ENCODE measurements at places on chromosomes 7 and 10. TPM values are rescaled to one million over a fixed set of nuclear protein-coding genes. Genes with fewer than 3 reads are reported as not detected.

DNA sequence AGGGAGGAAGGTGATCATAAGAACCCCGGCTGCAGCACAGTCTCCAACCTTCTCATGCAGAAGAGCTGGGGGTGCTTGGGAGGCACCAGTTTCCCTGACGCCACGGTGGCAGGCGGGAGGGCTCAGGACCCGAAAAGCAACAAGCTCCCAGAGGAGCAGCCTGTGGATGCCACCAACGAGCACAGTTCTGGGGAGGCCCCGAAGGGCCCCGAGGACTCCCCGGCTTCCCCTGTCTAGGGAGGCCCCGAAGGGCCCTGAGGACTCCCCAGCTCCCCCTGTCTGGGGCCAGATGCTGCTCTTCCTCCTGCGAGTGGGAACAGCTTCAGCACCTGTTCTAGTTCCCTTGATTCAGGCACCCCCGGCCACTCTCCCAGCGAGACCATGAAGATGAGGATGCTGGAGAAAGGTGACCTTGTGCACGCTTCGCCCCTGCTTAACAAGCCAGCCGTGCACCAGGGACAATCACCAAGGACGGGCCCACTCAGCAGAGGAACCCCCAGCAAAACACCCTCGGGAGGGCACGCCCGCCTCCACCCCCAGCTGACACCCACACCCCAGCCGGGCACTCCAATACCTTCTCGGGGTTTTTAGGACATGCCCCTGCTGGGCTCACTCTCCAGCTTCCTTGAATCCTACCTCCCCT is 112.5 kb downstream of the PTPRN2 start:
- no peak for DNase-seq
- peaks cover 4% of the 10 kb centered on the region for H3K27me3 ChIP-seq
- H3K4me1 ChIP-seq, result peaks cover 4% of the 10 kb centered on the region
- H3K36me3 ChIP-seq, result no peaks in the 10 kb centered on the region
- H3K4me3 ChIP-seq, result no peak overlapping the region
- no peak overlapping the region for H3K27ac ChIP-seq

GRCh38 chr7:107108793-107109371 is 59.9 kb upstream of the HBP1 start:
- no peak overlapping the region for H3K27ac ChIP-seq
- no peaks in the 10 kb centered on the region for H3K27me3 ChIP-seq
- H3K4me1 ChIP-seq, result no peaks in the 10 kb centered on the region
- no peak for DNase-seq
- no peak overlapping the region for H3K4me3 ChIP-seq

DNA sequence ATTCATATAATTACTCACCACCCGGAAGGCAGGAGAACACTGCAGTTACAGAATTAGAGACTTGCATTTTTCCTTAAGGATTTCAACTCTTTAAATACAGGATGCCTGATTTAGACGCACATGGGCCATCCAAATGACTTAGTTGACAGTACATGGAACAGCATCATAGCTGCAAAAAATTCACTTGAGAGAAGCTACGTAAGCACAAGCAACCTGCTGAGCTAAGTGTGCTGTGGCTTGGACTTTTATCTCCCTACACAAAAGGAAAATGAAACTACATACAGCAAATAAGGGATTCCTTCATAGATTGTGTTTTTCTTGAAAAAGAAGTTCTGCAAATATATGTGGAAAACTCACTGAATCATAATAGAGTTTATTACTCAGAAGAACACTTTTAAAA is 152.6 kb downstream of the POU6F2 start:
- H3K4me3 ChIP-seq, result no peak overlapping the region
- no peak for DNase-seq
- H3K4me1 ChIP-seq, result peaks cover 2% of the 10 kb centered on the region
- no peaks in the 10 kb centered on the region for H3K36me3 ChIP-seq

The STRIP2 gene
- total RNA-seq, result 6.5 TPM

The PRSS1 gene
- total RNA-seq, result 26.9 TPM

- no peaks in the 10 kb centered on the region for H3K36me3 ChIP-seq
- no peak overlapping the region for H3K4me3 ChIP-seq
- no peak for DNase-seq
- H3K27me3 ChIP-seq, result peaks cover 33% of the 10 kb centered on the region
These were observed 113.1 kb upstream of the FAM204A start for GRCh38 chr10:118455181-118455695.

All from progenitor cell of endocrine pancreas (in vitro differentiated cells).